ENCODE measurements at places on chromosomes 3 and 15. TPM values are rescaled to one million over a fixed set of nuclear protein-coding genes. Genes with fewer than 3 reads are reported as not detected.

The CACNA2D3 gene
- total RNA-seq: not detected

The PRC1 gene
- 242 TPM for total RNA-seq

The TGM4 gene
- not detected for total RNA-seq

The UPK1B gene
- not detected for total RNA-seq

The EHD4 gene
- total RNA-seq: 14.7 TPM

The GOLGA8T gene
- not detected for total RNA-seq

The LRRIQ4 gene
- total RNA-seq: 0.14 TPM

The AAGAB gene
- total RNA-seq: 61.7 TPM

The REC114 gene
- total RNA-seq: not detected

The TLR9 gene
- not detected for total RNA-seq

The SLC12A8 gene
- total RNA-seq: 11.2 TPM

The HCN4 gene
- total RNA-seq: not detected

The WDR93 gene
- not detected for total RNA-seq

The INTS14 gene
- total RNA-seq: 43.1 TPM

The STAB1 gene
- total RNA-seq: 0.57 TPM

The CPLX3 gene
- total RNA-seq: not detected

The GOLGA8S gene
- total RNA-seq: not detected

The WDR76 gene
- 1.5 TPM for total RNA-seq

The IL17RD gene
- 0.44 TPM for total RNA-seq

The ASB14 gene
- total RNA-seq: not detected

The TMEM158 gene
- 453 TPM for total RNA-seq

The SKOR1 gene
- 0.22 TPM for total RNA-seq

Measured in placental pericyte (primary cell).